Stimulated activated CD4-positive, alpha-beta T cell treated with anti-CD3 and anti-CD28 coated beads, TNF-alpha, amount 100 ng/mL, for 1 hour (primary cell): ENCODE measurements at places on chromosomes 6 and 20.

- DNase-seq = no peak
Observed at GRCh38 chr6:163200289-163200688, 214.2 kb upstream of the QKI start.

GRCh38 chr6:2687456-2687855 is 63.3 kb downstream of the MYLK4 start:
- DNase-seq = no peak

- no peak for DNase-seq
Observed at GRCh38 chr20:23225407-23226060, 125.1 kb upstream of the NXT1 start.

DNA sequence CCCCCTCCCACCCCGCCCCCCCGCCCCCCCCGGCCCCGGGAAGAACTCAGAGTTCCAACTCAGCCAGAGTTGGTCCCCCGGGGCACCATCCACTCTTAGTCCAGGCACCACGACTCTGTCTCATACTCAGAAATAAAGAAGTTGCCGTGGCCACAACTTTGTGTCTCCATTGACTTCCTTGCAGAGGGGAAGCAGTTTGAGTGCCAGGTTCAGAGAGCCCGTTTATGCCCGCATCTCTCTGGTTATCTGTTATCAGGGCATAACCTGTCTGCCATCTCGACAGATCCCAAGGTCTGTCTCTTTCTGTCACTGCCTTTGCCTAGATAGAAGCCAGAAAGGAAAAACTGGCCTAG is 605 bp downstream of the CDC5L start:
- DNase-seq = no peak

DNA sequence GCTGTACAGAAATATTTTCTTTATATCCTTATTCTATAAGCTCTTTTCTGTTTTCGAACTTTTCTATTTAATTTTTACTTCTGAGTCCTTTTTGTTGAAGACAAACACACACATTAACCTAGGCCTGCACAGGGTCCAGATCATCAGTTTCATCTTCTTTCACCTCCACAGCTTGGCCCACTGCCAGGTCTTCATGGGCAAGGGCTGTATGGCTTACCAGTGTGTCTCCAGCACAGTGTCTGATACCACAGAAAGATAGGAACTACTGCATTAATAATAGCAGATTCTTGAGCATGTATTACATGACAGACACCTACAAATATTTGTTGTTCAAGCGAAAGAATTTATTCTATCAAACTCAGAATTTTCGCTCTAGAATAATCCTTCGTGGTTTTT is 24.4 kb downstream of the QKI start:
- DNase-seq = no peak

GRCh38 chr20:58765780-58766179 is 73.2 kb downstream of the NPEPL1 start:
- no peak for DNase-seq
